Left ventricle myocardium superior (tissue), 1 donor: ENCODE measurements at places on chromosomes 13 and 19. TPM values are rescaled to one million over a fixed set of nuclear protein-coding genes. Genes with fewer than 3 reads are reported as not detected.

Gene C5AR1
- 5.3 TPM for total RNA-seq

DNA sequence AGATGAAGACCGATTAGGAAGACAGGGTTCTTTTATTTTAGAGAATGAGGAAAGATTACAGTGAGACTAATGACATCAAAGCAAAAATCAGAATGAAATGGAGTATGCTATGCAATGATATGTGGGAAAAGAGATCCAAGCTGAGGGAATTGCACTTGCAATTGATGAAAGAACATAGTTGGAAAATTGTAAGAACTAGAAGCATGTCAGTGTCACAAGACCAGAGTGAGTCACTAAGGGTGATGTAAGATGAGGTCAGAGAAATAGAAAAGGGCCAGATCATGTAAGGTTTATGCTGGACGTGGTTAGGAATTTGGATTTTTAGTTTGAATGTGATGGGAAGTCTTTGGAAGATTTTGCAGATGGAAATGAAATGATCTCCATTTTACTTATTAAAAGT is 1937.3 kb downstream of the OLFM4 start:
- no peak for DNase-seq

DNA sequence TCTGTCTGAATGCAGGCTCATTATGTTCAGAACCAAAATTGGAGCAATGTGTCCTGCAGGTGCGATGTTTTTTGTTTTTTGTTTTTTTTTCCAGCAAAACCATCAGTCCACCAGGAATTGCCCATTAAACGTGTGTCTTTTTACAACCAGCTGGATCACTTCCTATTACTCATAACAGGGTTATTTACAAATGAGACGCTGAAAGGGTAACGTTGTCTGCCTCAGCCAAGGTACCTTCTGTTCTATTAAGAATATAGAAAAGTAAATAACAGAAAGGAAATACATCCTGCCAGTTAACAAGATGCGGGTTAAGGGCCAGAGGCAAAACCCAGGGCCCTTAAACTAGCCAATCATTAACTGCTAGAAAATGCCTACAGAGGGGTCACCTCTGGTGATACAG is 590.4 kb downstream of the TBC1D4 start:
- no peak for DNase-seq

- no peak for DNase-seq
Observed at GRCh38 chr19:49014123-49014869, 2.6 kb downstream of the LHB start.

GRCh38 chr13:25502031-25502430 is 130.3 kb downstream of the ATP8A2 start:
- no peak for DNase-seq
